NCI-H1092 treated with DMSO at 0.1 percent for 48 hours (cell line): ENCODE measurements at places on chromosomes 11 and 22.

GRCh38 chr11:116384407-116384806, 388.4 kb downstream of the BUD13 start:
- DNase-seq = no peak

DNA sequence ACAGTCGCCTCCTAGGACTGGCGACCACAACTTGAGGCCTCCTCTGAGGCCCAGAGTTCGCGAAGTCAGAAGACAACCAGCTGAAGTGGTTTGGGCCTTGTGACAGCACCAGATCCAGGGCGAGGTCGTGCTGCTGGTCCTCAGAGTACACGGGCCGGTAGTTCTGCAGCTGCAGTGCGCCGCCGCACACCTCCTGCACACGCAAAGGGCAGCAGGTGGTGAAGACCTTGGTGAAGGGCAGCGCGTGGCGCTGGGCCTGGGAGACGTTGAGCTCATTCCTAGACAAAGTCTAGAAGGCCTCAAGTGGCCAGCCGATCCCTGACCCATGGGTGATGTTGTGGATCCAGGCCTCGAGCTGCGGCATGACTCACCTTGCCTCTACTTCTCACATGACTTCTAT, 18.2 kb downstream of the CD3E start:
- DNase-seq = no peak

DNA sequence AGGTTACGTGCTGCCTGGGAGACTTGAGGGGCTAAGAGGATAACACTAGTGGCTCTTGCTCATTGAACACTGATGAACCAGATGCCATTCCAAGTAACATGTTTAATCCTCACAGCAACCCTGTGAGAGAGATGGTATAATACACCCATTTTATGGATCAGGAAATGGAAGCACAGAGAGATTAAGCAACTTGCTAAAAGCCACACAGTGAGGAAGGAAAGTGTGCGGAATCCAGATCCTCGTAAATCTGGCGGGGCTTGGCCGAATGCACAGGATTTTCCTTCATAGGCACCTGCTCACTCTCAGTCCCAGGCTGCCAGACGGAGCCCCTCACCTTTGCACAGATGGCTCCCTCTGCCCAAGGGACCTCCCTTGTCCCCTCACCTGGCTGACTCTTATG, 7.7 kb upstream of the FOSL1 start:
- no peak for DNase-seq

DNA sequence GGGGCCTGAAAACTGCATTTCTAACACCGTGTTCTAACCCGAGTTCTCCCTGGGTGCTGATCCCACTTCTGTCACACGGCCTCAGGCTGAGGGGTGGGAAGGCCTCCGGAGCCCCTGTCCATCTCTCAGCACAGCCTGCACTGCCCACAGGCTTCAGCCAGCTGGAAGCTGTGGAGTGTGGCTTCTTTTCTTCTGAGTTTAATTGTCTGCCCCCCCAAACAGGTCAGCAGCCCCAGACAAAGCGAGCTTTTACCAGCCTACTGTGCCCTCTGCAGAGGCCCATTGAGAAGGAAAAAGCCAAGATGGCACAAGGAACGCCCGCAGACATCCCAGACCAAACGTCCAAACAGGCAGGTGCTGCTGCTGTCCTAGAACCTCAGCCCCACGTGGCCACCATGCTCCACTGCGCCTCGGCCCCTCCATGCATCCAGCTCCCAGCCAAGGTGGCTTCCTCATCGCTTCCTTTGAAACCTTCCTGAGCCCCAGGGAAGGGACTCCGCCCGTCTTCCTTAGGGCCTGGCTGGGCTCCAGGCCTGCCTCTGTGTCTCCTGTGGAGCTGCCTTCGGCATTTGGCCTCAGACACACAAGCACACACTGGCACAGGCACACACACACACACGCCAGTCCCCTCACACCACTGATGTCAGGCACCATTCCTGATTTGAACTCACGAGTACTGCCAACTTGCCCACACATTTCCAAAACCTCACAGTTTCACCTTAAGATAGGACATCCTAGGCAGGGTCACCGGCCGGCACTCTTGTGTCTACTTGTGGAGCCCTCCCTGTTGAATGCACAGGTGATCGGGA, 1.7 kb downstream of the MOB2 start:
- no peak for DNase-seq

DNA sequence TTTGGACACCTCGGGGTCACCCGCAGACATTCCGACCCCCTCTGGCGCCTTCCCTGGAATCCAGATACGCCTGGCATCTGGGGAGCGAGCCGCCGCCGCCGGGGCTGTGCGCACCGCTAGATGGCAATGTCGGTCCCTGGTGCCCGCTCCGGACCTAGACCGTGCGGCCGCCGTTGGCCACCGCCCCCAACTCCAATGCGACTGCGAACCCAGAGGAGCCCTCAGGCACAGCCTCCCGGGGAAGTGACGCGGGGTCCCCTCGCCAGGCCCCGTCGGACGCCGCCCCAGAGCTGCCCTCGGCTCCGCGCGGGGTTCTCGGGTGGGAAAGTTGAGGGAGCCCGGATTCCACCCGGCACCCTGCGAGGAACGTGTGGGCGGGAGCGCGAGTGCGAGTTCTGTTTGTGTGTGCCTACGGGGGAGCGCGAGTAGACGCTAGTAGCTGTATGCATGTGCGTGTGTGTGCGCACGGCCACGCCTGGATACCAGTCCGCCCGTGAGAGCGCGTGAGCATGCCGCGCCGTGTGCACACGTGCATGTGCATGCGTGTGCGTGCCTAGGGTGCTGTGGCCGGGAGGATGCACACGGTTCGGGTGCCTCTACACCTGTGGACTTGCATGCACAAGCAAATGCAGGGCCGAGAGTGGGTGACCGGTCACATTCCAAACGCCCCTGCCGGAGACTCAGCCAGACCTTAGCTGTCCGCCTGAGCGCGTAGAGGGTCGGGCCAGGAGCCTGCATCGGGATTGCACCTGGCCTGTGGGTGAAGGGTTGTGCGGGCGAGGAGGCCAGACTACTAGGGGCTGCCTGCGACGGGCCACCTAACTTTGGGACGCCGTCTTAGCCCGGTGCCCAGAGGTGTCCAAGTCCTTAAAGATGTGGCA, 1.9 kb downstream of the CHRM4 start:
- DNase-seq = peak; percentile 81

DNA sequence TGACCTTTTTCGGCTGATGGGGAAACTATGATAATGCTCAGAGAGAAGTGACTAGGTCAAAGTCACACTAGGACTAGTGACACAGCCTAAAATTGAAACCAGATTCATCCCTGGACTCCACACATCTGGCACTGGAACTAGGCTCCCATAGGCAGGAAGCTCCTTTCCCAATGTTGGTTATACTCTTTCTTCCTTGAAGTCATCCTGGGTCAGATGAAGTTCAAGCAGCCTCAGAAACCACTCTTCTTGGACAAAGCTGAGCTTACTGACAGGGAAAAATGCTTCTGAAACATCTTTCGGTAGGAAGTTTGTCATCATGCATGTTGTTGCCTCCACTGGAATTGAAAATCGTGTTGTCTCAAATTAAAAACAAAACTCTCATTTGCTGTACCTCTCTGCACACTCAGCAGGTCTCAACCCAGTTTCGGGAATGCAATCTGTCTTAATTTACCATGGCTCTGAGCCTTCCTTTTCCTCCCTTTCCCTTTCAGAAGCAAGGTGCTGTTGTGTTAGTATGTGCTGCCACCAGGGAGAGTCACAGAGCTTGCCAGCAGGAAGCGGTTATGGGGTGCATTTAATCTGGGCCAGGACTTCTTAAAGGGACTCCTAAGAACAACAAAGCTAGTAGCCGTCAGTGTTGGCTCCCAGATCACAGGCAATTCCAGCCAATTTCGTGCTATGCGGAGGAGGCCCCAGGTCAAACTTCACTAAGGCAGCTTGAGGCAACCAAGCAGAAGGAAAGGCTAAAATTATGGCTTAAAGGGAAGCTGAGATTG, 384.8 kb downstream of the TENM4 start:
- DNase-seq = no peak

- DNase-seq = no peak
Observed at GRCh38 chr11:73957654-73958361, 7.0 kb downstream of the DNAJB13 start.

GRCh38 chr11:65892661-65893317, 2.3 kb downstream of the CCDC85B start:
- no peak for DNase-seq

DNA sequence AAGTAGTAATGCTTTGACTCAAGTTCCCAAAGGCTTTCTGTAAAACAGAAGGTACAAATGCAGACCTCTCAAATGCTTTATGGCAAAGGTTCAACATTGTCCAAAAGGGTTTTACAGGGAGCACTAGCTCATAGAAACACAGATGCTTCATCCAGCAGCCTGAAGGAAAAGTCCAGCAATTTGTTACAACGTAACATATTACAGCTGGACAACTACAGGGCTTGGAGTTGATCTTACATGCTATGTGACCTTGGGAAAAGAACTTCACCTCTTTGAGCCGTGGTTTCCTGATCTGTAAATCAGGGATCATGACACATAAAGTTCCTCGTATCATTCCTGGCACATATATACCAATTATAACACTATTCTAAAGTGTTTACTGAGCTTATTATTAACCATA, 84.9 kb downstream of the DDIAS start:
- no peak for DNase-seq

- peak; percentile 68 for DNase-seq
Observed at GRCh38 chr11:129992161-129992944, 10.3 kb downstream of the PRDM10 start.

DNA sequence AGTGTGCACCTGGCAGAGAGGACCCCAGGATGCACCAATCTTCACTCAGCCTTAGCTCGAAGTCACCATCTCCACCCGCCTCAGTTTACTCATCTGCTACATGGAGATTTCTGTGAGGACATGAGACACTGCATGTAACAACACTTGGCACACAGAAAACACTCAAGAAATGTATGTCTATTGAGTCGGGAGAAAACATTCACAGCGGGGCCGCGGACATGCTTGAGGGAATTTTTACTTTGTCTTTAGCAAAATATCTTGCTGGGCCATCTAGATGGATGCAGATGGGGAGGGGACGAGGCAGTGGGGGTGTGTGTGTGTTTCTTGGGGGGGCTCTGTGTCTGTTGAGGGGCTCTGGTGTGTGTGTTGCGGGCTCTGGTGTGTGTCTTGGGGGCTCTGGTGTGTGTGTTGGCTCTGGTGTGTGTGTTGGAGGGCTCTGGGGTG, 28.4 kb upstream of the RFPL3 start:
- no peak for DNase-seq

DNA sequence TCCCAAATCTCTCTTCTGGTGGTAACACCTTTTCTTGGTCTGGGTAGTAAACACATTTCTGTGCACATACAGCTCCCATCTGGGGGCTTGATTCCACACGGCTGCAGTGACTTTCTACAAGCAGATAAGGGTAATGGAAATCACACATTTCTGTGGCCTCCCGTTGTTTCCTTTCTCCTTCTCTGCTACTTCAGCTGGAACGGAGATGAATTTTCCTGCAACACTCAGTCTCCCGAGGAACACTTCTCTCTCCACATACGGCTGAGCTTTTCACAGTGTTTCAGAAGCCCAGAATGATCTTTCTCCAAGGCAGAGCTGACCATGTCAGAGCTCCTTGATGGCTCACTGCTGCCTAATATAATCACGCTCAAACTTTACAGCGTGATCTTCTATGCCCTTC, 364.3 kb upstream of the NARS2 start:
- DNase-seq = no peak

GRCh38 chr11:81870815-81871214, 862.8 kb downstream of the FAM181B start:
- no peak for DNase-seq

- DNase-seq = no peak
Observed at GRCh38 chr11:102119997-102120396, 9.8 kb downstream of the YAP1 start.

DNA sequence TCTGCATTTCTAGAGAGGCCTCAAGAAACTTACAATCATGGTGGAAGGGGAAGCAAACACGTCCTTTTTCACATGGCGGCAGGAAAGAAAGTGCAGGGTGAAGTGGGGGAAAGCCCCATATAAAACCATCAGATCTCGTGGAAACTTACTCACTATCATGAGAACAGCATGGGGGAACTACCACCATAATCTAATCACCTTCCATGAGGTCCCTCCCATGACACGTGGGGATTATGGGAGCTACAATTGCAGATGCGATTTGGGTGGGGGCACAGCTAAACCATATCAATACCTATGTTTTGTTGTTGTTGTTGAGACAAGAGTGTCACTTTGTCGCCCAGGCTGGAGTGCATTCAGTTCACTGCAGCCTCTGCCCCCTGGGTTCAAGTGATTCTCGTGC, 29.9 kb downstream of the SFI1 start:
- DNase-seq = no peak

DNA sequence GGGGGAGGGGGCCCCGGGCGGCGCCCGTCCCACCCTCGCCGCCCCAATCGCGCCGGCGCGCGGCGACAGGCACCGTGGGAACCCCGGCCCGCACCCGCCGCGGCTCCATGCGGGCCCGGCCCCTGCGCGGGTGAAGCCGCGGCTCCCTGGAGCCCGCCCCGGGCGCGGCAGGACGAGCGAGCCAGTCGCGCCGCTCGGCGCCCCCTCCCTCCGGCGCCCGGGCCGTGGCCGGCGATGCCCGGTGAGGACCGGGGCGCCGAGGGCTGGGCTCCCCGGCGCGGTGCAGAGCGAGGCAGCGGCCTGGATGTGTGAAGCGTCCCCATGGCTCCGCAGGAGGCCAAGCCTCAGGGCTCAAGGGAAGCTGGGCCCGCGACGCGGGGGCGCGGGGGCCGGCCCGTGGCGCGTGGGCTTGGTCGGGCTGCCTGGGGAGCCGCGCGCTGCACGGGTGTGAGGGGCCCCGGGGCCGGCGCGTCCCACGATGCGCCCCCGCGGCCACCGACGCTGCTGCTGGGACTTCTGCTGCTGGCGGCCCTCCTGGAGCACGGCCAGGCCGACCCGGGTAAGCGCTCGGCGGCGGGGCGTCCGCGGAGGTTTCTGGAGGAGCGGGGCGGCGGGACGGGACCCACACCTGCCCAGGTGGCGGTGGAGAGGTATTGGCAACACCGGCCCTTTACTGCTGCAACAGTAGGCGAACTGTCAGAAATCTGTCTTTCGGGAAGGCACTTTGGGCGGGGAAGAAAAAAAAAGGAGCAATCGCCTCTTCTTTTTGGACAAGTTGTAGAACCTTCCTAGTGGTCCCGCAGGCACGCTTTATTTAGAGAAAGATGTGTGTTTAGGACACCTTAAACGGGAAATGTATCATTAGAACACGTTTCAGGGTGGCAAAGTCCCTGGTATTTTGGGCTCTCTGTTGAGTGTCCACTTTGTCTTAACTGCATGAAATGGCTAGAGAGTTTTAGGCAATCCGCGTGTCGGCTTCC, 119.4 kb downstream of the HIPK3 start:
- peak; percentile 43 for DNase-seq

DNA sequence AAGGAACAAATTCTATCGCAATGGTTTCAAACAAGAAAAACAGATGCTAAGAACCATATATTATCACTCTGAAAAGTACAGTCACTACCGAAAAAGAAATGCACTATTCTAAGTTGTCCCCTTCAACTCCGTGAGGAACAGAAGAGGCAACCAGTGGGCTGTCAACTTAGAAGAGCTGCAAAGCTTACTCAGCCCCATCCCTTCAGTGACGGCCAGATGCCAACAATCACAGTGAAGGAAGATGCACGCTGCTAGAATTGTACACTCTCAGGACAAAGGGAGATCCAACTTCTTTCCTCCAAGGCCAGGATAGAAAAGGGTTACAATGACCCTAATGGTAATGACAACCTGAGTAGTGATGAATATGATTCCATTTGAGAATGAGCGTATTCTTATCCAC, 38.5 kb upstream of the CHKA start:
- no peak for DNase-seq

- DNase-seq = no peak
Observed at GRCh38 chr11:2143799-2144543, 4.8 kb upstream of the IGF2 start.

- DNase-seq = no peak
Observed at GRCh38 chr11:120125024-120125423, 12.9 kb downstream of the TRIM29 start.
